ENCODE measurements at places on chromosomes 16 and 17.

- DNase-seq = no peak
Measured at GRCh38 chr16:79776243-79776847, 175.8 kb upstream of the MAF start.

DNA sequence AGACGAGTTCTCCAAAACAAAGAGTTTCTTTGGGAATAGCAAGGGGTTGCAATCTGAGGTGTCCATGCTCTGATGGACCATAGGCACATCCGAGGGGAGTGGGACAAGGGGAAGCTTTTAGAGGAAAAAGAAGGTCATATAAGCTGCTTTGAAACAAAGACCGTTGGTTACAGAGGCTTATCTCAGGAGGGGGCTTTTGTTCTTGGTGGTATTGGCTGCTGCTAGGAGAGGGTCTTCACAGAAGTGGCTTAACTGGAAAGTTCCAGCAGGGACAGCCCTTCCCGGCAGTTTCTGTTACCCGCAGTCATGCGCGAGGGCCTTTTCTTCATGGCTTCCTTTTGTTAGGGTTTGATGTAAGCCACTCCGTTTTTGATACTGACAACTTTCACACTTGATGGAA lies 76.0 kb downstream of the RAP1GAP2 start:
- no peak for DNase-seq

GRCh38 chr17:10135539-10136257 lies 62.7 kb downstream of the GAS7 start:
- DNase-seq = no peak

DNA sequence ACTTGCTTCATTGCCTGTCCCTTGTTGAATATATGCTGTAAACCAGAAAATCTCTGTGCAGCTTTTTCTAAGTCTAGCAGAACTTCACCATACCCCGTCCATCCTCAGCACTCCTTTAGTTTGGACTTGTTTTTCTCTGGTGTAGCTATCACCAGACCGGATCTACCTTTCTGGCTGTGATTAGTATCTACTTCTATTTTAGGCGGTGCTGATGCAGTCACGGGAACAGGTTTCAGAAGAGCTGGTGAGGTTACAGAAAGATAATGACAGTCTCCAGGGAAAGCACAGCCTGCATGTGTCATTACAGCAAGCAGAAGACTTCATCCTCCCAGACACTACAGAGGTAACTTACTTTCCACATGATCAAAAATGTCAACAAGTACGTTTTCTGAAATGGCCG lies 46.4 kb downstream of the NUP88 start:
- DNase-seq = no peak

DNA sequence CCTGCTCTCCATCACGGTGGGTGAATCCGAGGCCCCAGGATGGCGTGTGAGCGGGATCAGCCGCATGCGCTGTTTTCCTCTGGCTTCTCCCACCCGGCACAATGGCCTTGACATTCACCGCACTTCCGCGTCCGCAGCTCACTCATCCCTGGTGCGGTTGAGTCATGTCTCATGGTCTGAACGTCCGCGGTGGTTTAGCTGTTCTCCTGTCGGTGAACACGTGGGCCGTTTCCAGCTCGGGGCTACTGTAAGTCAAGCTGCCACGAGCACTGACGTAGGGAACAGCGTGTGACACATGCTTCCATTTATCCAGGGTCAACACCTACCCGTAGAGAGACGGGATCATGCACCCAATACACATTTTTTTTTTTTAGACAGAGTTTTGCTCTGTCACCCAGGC lies 15.3 kb upstream of the CACNA1H start:
- no peak for DNase-seq

- no peak for DNase-seq
Measured at GRCh38 chr17:13725288-13725990, 123.7 kb upstream of the HS3ST3A1 start.

DNA sequence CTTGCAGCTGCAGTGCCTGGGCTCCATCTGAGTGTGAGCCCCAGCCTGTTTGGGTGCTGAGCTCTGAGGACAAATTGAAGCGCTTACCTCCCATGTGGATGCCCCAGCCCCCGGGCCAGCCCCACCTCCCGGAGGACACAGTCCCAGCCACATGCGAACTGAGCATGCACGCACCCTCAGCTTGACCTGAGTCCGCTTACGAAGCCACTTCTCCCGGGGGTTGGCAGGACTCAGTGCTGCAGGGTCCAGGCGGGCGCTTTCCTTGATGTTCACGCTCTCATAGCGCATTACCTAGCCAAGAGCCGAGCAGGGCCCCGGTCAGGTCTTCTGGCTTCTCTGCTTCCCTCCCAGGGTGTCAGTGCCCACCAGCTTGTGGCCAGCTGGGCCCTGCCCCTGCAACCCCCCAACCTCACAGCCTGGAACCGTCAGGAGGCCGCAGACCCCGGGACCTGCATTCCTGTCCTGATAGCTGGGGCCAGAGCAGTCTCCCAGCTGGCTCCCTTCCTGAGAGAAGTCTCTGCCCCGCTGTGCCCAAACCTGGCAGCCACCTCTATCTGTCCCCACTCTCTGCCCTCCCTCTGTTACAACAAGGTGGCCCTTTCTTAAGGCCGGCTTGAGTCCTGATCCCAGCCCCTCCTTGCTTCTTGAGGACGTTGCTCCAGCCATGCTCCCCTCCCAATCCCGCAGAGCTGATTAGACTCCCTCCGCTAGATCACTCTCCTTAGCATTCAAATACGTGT lies 24.0 kb downstream of the PIMREG start:
- DNase-seq = no peak

DNA sequence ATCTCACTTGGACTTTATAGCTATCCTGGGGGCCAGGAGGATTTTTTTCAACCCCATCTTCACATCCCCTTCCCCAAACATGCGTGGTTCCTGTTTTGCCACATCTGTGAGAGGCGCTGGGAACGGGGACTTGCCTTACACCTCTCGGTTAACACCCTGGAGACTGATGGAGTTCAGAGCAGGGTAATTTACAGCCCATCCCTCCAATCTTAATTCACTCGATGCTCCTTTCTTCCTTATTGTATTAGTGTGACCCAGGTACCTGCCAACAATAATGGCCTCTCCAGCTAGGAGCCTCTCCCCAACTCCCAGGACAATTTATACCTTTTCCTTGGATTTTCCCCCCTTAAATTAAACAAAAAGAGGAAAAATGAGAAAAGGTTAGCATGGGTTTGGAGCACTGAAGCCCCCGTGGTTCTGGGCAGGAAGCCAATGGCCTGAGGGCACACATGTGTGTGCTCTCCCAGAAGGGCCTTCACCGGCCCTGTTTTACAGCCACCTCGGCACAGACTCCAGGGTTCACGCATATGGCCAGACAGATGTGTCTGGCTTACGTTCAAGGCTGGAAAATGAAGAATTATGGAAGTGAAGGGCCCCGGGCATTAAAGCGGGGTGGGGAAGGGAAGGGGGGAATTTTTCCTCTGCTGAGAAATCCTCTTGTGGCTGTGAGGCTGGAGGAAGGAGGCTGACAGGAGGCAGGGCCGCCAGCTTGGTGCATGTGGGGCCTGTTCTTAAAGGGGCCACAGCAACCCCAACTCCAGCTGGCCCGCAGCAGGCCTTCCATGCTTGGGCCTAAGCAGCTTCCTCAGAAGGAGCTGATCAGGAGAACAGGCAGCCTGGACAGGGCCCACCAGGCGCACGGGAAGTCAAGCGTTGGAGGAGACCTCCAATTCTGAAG lies 21.4 kb downstream of the HIC1 start:
- DNase-seq = peak; percentile 5

DNA sequence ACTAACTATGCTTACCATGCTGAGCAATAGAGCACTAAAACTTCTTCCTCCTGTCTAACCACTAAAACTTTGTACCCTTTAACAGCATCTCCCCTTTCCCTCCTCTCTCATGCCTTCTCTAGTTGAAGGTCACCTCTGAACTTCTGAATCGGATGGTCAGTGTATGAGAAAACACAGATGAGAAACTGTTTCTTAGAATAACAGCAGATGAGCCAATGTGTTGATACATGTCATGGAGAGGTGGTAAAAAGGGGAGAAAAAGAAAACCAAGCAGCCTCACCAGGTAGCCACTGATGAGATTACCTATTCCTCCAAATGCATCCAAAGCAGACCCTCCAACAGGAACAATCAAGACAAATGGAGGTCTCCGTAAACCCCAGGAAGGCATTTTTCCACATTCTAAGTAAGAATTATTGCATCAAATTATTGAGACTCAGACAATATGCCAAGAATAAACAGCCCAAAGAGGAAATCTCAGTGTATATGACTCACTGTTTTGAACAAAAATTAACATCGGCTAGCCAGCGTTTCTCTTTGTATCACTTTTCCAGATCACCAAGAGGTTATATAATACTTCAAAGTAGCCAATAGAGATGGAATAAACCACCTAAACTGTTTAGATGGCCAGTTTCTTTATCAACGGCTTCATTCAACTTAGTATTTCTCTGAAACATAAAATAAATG lies 793.3 kb upstream of the SOX9 start:
- no peak for DNase-seq

DNA sequence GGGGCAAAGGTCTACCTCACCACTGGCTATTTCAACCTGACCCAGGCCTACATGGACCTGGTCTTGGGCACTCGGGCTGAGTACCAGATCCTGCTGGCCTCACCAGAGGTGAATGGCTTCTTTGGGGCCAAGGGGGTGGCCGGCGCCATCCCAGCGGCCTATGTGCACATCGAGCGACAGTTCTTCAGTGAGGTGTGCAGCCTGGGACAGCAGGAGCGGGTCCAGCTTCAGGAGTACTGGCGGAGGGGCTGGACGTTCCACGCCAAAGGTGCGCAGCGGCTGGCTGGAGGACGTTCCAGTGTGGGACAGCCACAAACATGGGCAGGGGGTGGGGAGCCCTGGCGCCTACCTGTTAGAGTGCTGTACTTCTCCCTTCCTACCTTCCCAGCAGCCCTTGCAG lies 25.4 kb downstream of the PGS1 start:
- no peak for DNase-seq

DNA sequence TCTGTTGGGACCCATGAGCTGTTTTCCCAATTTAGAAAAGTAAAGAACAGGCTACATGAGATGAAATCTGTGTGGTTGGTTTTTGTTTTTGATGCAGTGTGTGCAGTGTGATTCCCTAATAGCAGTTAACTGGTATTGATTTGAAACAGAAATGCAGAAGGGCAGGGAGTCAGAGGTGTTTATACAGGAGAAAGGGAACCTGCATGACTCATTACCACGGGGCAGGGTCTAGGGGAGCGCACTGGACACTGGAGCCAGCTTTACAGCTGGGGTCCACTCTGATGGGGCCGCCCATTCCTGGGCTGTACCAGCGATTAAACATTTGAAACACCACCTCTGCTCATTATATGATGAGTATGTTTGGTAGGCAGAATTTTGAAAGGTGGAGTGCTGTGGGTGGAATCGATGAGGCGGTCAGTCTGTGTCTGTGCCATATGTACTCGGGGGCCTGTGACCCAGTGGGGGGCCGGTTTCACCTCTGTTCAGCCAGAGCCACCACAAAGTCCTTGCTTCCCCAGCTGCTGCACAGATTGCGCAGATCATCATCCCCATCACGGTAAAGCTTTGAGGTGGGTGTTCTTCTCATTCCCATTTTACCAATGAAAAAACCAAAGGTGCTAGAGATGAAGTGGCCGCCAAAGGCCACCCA lies 142.5 kb downstream of the CMIP start:
- DNase-seq = no peak

DNA sequence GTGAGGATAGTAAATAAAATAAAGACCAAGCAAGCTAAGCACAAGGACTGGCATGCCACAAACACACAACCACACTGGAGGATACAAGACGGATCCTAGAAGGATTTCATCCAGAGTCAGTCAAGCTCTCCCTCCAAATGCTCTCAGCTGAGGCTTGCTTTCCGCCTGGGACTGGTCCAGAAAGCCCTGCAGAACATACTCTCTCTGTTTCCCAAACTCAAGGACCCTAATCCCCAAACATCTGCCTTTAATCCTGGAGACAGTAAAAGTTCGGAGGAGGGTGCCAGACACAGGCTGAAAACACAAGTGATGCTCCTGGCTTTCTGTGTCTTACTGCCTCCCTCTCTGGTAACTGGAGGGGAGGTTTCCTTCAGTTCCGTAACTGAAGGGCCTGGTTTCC lies 5.3 kb upstream of the HSD11B2 start:
- no peak for DNase-seq

GRCh38 chr16:53534206-53534605 lies 31.2 kb upstream of the AKTIP start:
- no peak for DNase-seq

DNA sequence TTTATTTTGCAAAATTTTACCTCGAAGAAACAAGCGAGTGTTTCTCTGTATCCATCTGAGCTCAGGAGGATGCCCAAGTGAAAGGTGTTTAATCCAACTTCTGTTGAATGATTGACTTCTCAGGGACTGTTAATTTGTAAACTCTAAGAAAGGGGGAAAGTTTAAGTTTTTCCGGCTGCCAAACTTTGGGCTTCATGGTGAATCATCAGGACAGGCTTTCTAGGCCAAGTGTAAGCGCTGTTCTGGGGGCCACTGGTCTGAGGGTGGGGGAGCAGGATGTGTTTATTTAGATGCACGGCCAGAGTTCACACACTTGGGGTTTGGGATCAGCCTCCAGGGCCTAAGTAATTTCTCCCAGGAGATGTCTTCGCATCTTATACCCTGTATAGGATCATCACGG lies 110.4 kb downstream of the PITPNC1 start:
- no peak for DNase-seq

- DNase-seq = no peak
Measured at GRCh38 chr16:58121132-58121531, 8.0 kb downstream of the CFAP20 start.

DNA sequence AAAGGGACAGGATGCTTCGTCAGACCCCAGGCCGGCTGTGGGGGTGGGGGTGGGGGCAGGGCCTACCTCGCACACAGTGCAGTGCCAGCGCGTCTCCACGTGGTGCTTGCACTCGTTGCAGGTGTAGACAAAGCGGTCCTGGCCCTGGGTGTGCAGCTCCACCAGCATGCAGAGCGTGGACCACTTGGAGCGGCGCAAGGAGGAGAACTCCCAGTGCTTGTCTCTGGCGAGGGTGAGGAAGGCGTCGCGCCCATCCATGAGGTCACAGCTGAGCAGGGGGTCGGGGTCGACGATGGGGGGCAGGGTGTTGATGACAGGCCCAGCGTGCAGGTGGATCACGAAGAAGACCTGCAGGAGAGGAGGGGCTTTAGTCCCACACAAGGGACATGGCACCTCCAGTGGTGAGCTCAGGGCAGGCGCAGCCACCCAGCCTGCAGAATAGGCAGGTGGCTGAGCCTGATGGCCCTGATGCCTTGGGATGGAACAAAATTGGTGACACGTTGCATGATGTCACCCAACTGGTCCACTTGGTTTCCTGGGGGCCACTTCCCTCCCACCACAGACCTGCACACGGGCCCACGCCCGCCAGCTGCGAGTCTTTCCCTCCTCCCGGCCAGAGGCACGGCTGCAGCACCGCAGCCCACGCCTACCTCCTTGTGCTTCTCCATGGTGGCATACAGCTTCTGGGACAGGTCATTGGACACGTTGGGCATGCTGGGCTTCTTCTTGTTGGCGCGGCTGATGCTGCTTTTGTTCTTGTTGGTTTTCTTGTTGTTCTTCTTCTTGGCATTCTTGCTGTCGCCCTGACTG lies 14.0 kb upstream of the TRAP1 start:
- DNase-seq = no peak

All from NCI-H1417 (cell line).